RWPE2 (cell line): ENCODE measurements at places on chromosomes 3 and 15.

DNA sequence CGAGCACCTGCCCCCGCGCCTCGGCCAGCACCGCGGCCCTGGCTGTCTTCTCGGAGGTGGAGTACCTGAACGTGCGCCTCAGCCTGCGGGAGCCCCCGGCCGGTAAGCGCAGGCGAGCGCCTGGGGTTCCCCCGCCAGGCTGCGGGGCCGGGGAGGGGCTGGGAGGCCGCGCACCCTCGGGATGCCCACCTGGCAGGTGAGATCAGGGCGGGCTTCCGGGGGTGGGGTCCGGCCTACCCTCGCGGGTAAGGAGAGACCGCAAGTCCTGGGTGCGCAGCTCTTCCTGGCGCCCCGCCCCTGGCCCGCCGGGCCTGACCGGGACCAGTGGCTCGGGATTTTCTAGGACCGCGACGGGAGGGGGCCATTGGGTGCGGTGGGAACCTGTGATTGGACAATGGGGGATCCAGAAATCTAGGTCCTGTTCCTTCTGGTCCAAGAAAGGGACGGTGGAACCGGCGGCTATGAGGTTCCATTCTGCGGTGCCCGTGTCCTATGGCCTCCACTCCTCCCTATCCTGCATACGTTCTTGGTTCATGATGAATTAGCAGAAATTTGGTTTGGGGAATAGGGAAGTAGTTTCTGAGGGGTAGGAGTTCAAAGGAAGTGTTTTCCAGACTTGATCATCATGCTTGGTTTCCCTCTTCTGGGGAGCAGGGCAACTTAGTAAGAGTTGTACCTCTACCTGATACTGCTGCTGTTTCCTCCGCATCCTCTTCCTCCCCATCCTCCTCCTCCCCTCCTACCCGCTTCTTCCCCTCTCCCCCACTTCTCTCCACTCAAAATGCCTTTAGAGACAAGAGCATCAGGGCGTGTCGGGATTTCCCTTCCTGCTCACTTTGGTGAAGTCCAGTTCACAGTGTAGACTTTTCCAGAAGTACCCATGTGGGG is 808 bp downstream of the ARRDC4 start:
- no peak for DNase-seq

DNA sequence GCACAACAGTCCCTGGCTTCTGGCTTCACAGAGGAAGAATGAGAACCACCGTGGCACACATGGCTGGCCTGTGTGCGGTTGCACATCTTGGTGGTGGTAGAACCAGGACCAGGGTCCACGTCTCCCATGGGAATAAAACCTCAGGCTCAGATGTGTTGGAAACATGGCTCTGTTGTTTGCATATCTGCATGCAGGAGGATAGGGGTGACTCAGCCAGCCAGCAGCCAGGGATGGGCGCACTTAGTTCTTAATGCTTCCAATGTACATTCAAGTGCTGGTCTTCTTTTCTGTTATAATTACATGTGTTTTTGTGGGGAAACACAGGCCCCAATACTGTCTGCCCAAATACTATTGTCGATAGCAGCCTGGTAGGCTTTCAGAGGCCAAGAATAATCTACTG is 35.8 kb upstream of the BCL2L10 start:
- DNase-seq, result peak; percentile 27

- no peak for DNase-seq
These were observed 576.4 kb downstream of the FHIT start for GRCh38 chr3:60674870-60675269.

DNA sequence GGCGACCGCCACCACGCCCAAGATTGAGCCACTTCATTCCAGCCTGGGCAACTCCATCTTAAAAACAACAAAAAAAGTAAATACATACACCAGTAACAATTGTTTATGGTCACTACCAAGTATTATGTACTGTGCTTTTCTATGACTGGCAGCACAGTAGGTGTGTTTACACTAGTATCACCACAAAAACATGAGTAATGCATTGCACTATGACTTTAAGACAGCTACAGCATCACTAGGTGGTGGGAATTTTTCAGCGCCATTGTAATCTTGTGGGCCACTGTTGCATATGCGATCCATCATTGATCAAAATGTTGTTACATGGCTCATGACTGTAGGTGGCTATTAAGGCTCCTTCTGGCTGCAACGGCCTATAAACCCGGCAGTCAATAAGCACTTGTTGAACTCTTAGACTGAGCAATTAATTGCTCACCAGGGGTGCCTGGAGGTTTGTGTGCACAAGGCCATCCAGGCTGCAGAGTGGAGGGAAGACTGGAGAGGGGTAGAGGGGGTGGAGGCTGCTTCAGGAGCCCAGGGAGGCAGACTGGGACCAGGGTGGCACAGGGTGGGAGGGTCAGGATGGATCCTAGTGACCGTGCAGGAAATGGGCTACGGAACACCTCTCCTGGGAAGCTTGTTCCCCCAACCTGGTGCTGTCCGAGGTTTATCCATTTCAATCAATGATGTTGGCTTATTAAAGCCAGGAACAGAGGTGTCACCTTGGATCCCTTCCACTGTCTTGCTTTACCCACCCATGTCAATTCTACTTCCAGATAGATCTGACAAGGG is 17.9 kb upstream of the COPG1 start:
- no peak for DNase-seq

DNA sequence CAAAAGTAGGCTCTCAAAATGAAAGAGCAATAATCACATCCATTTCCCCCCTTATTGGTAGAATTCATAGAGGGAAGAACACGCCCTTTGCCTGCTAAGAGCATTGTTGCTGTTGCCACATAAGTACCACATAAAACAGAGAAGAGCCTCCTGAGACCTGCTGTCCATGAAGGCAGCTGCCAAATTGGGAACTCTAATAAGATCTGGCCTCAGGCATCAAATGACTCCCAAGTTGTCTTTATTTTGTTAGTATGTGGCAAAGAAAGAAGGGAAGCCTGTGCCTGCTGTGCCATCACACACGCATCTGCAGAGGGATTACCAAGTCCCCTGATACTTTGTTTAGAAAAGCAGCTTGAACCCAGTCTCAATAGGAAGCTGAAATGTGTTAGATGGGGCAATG is 23.9 kb downstream of the VGLL3 start:
- no peak for DNase-seq

- DNase-seq, result no peak
These were observed 181.4 kb downstream of the GREM1 start for GRCh38 chr15:32899126-32899596.

DNA sequence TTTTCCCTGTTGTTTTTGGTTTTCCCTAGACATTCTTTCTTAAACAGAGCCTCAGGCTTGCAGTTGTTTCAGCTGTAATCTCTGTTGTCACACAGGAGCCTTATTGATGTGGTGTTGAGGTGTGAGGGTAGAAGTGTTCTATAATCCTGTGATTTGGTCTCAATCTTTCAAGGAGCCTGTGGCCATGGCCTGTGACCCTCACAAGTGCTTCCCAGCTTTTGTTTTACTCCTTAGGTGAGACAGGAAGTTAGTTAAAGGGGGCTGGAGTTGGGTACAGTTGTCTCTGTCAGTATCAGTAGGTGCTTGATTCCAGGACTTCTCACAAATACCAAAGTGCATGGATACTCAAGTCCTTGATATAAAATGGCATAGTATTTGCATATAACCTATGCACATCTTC is 77.2 kb downstream of the PDCD6IP start:
- DNase-seq, result no peak

- no peak for DNase-seq
These were observed 150.7 kb upstream of the MEF2A start for GRCh38 chr15:99414755-99415731.
